Ovary (tissue), 10 donors: ENCODE measurements at places on chromosomes 3 and 15. TPM values are rescaled to one million over a fixed set of nuclear protein-coding genes. Genes with fewer than 3 reads are reported as not detected.

DNA sequence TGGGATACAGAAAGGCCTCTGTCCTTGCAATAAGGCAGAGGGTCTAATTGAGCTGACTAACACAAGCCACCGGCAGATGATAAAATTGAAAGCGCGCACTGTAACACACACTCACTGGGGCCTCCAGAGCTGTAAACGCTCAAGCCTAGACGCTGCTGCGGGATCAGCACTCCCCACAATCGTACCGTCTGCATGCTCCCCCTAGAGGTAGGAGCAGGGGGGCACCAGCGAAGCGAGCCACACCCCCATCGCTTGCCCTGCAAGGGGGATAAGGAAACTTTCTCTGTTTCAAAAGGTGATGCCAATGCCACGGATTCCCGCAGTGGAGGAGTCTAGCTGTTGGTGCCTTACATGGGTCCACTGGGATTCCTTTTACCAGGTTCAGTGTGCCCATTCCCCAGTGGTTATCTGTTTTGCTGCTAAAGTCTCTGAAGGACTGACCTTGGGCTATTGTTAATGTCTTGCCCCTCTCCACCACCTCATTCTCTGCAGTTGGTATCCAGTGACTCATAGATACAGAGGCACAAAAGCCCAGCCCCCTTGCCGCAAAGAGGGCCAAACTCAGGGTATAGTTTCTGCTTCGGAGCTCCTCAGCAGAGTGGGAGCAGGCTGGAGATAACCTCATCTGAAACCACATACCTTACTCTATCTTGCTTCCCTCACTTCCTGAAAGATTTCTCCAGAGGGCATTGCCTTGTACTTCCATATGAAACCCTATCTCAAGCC lies 139.3 kb upstream of the KBTBD8 start:
- no peaks in the 10 kb centered on the region for H3K4me1 ChIP-seq
- H3K36me3 ChIP-seq, result no peaks in the 10 kb centered on the region
- no peak for DNase-seq
- no peaks in the 10 kb centered on the region for H3K27me3 ChIP-seq

DNA sequence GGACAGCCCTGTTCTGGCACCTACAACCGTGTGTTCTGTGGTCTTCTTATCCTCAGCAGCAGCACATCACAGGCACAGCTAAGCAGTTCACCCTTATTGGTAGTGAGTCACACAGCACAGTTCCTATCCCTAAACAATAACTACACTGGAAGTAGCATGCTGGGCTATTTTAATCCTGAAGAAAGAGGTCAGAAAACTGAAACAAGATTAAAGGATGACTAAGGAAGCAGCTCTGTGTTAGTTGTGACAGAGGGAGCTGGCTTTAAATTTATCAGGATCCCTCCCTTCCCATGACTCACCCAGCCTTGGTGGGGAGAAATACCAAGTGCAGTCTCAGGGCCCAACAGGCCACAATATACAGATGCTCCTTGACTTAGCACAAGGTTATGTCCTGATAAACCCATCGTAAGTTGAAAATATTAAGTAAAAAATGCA lies 144.3 kb downstream of the ERC2 start:
- peaks cover 4% of the 10 kb centered on the region for H3K4me1 ChIP-seq
- H3K27me3 ChIP-seq, result no peaks in the 10 kb centered on the region
- peak overlapping the region; percentile 35 for H3K27ac ChIP-seq
- no peaks in the 10 kb centered on the region for H3K36me3 ChIP-seq

GRCh38 chr3:79488407-79488806 lies 279.4 kb downstream of the ROBO1 start:
- no peak for DNase-seq
- H3K4me3 ChIP-seq, result no peak overlapping the region
- no peaks in the 10 kb centered on the region for H3K36me3 ChIP-seq

Gene NKTR
- polyA plus RNA-seq, result 61.5 TPM

Gene GOLGA8R
- polyA plus RNA-seq, result 2.1 TPM

DNA sequence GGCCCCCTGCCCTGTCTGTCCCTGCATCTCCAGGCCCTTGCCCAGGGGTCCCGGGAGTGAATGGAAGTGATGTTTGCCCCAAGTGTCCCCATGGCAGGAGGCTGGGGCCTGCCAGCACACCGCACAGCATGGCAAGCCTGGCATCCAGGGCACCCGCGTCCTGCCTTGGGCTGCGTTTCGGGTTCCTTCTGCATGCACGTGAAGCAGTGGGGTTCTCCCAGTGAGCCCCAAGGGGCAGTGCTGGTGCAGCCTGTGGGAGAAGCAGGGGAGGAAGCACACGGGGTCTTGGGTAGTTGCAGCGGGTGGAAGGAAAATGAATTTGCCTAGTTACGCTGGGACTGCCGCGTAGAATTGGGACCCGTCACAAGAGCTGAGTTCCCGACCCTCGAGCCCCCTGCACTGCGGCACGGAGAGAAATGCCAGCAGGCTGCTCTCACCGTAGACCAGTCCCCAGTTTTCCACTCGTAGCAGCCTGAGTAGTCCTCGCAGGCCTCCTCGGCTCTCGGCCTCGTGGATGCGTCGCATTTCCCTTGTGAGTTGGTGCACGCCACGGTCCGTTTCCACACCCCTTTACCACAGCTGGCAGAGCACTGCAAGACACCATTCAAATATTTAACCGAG lies 259.5 kb upstream of the LYSMD4 start:
- H3K27me3 ChIP-seq, result no peaks in the 10 kb centered on the region
- no peaks in the 10 kb centered on the region for H3K36me3 ChIP-seq

Gene ADAMTS7
- 7.6 TPM for polyA plus RNA-seq

- no peak for DNase-seq
- H3K27me3 ChIP-seq, result no peaks in the 10 kb centered on the region
- peak overlapping the region; percentile 98 for H3K27ac ChIP-seq
- H3K4me3 ChIP-seq, result peak overlapping the region; percentile 73
- H3K36me3 ChIP-seq, result no peaks in the 10 kb centered on the region
- H3K4me1 ChIP-seq, result peaks cover 3% of the 10 kb centered on the region
Observed at GRCh38 chr15:96328181-96328876, 2.2 kb upstream of the NR2F2 start.

Gene FRMD5
- 0.17 TPM for polyA plus RNA-seq

DNA sequence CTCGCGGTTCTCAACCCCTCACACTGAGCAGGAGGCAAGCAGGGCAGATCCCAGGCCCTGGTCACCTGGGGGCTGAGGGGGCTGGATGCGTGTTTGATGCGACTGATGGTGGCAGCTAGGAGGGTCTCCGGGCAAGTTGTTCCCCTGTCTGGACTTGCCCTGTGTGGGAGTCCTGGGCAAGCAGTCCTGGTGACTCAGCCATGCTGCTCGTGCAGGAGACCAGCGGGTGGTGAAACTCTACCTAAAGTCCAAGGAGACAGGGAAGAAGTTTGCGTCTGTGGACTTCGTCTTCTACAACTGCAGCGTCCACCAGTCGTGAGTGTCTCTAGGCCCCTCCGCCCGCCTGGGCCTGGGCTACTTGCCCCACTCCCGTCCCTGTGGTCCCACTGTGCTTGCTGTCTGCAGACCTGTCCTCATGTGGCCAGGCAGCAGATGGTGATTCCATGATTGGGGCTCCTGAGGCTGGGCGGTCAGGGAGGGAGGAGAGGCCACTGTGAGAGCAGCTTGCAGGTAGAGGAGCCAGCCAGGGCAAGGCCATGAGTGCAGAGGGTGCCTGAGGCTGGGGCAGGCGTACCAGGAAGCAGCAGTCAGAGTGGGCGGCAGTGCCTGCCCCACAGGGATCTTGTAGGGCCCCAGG lies 23.1 kb downstream of the PLXNA1 start:
- H3K4me1 ChIP-seq, result peaks cover 13% of the 10 kb centered on the region
- no peak overlapping the region for H3K27ac ChIP-seq
- no peak overlapping the region for H3K4me3 ChIP-seq
- H3K27me3 ChIP-seq, result no peaks in the 10 kb centered on the region
- DNase-seq, result no peak

GRCh38 chr3:42180901-42181300 lies 85.1 kb downstream of the CCK start:
- no peak for DNase-seq
- H3K27ac ChIP-seq, result no peak overlapping the region
- H3K27me3 ChIP-seq, result no peaks in the 10 kb centered on the region
- H3K4me1 ChIP-seq, result peaks cover 8% of the 10 kb centered on the region
- H3K36me3 ChIP-seq, result no peaks in the 10 kb centered on the region
